K562 (cell line): ENCODE measurements at places on chromosomes 4 and X.

GRCh38 chr4:6532658-6533057 lies 42.3 kb upstream of the MAN2B2 start:
- no peak for DNase-seq

DNA sequence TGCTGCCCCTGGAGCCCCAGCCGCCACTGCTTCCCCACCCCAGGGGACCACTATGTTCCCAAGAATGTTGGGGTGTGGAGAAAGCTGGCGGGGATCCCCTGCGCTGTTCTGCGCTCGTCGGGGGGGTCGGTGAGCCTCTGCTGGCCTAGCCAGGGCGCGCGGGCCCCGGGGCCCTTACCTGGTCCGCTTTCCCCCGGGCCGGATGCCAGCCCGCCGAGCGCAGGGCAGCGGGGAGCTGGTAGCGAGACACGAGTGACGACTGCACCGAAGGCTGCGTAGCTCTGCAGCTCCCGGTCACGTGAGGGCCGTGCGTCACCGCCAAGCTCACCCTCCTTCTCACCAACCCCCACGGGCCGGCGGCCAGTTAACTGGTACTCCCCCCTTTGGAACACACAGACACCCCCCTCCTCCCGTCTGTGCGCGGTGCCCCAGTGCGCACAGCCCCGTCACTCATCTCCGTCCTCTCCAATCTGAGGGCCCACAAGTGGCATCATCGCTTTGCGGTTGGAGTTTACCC lies at the start of gene BEX1:
Gene BEX1, minus strand, starts transcription at position 254 of the 517 bp plus-strand sequence. CDS start 897 bp downstream, outside the sequence.
- no peak for DNase-seq

- no peak for DNase-seq
Observed at GRCh38 chr4:77731656-77732055, 87.5 kb downstream of the CNOT6L start.

DNA sequence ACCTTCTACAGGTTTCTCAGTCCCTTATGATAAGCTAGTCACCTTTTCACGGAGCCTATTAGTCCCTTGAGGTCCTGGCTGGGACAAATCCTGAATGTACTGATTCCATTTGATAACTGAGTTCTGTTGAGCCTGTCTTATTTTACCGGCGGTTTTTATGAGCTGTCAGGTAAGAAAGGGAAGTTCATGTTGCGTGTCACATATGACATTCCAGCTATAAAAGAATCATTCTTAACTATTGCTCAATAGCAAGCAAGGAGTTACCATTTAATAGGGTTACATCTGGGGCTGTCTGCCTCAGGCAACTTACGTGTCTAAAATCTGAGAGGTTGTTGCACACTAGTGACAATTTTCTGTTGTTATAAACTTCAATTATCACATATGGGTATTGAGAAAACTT lies 394.6 kb downstream of the TECRL start:
- no peak for DNase-seq

DNA sequence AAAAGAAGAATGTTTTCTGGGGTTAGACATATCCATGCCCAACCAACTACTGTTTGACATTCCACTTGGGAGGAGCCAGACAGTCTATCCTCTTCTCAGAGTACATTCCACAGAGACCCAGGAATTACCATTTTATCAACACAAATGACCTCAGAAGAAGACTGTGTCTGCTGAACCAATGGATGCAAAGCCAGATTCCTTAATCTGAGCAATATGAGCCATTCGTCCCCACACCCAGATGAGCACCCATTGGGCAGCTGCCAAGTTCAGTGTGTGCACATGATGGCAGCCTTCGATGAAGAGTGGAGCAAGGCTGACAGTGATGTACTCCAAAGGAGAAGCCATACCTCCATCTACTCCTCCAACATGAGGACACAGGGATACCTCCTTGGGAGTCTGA lies 111.3 kb downstream of the ZNF674 start:
- DNase-seq, result no peak

DNA sequence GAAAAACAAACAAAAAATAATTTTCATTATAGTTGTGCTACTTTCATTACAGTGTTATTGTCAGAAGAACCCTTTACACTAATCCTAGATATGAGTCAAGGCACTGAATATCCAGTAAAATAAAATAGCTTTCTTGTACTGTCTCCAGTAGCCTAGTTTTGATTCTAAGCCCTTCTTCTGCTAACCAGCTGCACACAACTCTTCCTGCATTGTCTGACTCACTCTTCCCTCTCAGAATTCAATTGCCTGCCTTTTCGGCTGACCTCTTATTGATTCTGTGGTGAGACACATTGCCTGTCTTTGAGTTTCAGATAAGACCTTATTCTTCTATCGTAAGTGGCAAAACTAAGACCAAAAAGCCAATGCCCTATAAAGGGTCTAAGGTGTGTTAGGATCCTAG lies 26.7 kb upstream of the PCDH18 start:
- DNase-seq, result no peak

- no peak for DNase-seq
Observed at GRCh38 chr4:114077610-114078009, 98.2 kb upstream of the ARSJ start.

GRCh38 chrX:116462822-116463221 lies at the start of gene CT83:
TSS of gene CT83 (minus strand) at chrX:116462976. CDS start at chrX:116462856, 120 bp downstream.
- DNase-seq, result no peak

DNA sequence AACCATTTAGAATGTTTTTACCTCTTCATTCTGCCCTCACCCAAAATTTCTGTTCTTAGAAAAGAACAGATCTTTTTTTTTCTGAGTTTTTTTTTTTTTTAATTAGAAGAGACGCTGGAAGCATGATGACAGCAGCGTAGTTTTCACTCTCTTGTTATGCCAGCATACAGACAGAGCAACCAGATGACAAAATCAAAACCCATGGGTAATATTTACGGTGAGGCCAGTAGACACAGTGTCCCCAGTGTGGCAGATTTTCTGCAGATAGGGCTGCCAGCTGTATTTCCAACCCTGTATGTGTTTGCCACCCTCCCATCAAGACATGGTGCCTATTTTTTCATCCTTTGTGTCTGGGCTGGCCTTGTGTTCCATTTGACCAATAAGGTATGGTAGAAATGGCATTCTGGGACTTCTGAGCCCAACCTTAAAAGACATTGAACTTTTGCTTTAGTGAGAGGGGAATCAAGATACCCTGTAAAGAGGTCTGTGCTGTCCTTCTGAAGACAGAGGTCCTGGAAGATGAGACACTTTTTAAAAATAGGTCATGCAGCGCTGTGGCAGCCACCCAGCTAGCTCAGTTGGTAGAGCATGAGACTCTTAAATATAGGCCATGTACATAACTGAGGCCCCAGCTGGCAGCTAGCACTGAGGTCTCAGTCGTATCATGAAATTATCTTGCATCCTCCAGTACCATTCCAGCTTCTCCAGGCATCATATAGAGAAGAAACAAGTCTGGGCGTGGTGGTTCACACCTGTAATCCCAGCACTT lies 6.7 kb upstream of the ZNF41 start:
- no peak for DNase-seq

- no peak for DNase-seq
Observed at GRCh38 chr4:25788703-25789238, 74.0 kb downstream of the SEL1L3 start.

- DNase-seq, result no peak
Observed at GRCh38 chr4:39908284-39908683, 69.4 kb downstream of the PDS5A start.

DNA sequence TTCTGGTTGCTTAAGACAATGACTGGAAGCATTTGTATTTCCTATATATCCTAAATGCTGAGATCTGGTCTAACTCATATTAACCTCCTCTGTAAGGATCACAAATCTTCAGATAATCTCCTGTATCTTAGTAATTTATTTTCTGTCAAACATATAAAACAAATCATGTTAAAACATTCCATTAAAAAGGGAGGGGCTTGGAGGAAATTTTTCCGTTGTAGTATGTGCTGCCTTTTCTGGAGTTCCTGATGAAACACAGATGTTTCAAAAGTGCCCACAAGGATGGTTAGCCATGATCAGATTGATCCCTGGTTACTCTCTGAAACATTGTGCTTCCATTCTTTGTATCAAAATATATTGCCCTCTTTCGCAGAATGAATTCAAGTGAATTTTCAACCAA lies 182.1 kb downstream of the TENM3 start:
- DNase-seq, result no peak

- peak; percentile 83 for DNase-seq
Observed at GRCh38 chr4:182917182-182918043, at the start of gene DCTD. TSS of gene DCTD (minus strand) at chr4:182917386. CDS start at chr4:182915568, 1,818 bp downstream.

GRCh38 chr4:134174271-134174670 lies 27.3 kb downstream of the PABPC4L start:
- DNase-seq, result no peak

- no peak for DNase-seq
Observed at GRCh38 chr4:140781596-140781995, 25.4 kb upstream of the TBC1D9 start.

DNA sequence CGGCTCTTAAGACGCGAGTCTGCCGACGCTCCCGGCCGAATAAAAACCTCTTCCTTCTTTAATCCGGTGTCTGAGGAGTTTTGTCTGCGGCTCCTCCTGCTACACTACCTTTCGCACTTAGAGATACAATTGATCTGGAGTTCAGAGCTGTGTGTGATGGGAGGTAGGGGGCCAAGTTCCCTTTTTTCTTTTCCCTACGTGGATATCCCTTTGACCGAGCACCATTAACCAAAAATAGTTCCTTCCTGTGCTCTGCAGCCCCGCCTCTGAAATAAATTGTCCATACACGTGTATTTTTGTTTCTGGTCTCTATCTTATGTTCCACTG lies 555 bp upstream of the PGM2 start:
- DNase-seq, result peak; percentile 47

DNA sequence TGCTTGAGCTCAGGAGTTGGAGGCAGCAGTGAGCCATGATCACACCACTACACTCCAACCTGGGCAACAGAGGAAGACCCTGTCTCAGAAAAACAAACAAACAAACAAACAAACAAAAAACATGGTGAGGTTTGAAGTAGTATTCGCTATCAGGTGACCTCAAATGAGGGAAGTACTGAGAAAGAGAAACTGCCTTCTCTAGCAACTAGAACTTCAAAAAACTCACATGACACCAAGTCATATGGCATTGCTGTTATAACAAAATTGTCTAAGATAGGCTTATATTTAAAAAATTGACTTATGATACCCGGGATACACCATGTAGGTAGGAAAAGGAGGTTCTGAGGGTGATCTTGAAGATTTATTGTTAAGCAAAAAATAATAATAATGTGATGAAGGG lies 10.3 kb downstream of the MPP1 start:
- DNase-seq, result no peak

DNA sequence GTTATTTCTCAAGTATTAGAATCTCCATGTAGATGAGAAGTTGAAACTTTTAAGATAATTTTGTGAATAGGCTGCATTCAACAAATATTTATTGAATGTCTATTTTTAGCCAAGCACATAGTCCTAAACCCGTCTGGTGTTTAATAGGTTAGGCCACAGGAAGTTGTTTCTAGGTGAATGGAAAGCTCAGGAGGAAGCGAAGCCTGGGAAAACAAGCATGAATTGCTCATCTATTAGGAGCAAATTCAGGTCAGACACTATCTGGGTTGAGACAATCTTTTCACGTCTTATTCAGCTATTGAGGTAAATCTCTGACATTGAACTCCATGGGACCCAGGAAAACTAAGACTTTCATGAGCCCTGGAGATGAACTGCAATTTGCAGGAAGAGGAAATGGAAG lies 43.1 kb upstream of the FREM3 start:
- no peak for DNase-seq

- DNase-seq, result no peak
Observed at GRCh38 chr4:128484896-128485295, 197.3 kb upstream of the PGRMC2 start.

GRCh38 chrX:119410027-119410819 lies 11.1 kb downstream of the SLC25A43 start:
- DNase-seq, result peak; percentile 72

- DNase-seq, result no peak
Observed at GRCh38 chr4:40165916-40166315, 30.9 kb upstream of the RHOH start.

DNA sequence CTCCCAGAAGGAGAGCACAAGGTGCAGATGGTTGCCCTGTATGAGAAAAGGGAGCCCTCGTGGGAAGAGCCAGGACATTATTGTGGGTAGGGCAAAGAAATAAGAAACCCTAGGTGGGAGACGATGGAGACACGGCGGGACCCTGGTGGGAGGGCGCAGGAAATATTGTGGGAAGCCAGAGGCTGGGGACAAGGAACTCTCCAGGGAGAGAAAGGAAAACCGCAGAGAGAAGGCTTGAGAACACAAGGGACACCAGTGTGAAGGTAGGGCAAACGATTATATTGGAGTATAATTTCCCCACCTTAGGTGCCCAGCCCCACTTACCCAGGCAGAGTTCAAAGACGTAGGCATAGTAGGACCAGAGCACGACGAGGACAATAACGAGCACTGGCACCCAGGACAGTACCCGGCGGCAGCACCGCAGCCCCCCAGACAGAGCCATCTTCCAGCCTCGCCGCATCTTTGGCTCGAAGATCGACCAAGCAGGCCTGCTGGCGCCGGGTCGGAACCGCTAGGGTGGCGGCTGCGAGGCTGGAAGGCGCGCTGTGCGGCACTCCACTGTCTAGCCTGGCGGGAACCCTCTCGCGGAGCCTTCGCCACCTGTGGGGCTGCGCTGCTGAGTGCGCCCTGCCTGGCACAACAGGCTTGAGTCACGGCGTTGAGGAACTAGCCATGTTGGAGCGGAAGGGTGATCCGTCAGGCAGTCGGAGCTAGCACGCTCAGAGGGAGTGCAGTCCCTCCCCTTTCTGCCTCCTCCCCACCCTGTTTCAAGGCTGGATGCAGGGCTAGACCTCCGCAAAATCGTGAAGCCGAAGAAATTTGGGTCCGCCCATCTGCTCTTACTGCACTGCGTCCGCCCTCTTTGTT lies at the start of gene ZDHHC15:
Gene ZDHHC15, minus strand, starts transcription at position 473 of the 867 bp plus-strand sequence. Its CDS starts 13 bp downstream, at position 460.
- DNase-seq, result no peak

DNA sequence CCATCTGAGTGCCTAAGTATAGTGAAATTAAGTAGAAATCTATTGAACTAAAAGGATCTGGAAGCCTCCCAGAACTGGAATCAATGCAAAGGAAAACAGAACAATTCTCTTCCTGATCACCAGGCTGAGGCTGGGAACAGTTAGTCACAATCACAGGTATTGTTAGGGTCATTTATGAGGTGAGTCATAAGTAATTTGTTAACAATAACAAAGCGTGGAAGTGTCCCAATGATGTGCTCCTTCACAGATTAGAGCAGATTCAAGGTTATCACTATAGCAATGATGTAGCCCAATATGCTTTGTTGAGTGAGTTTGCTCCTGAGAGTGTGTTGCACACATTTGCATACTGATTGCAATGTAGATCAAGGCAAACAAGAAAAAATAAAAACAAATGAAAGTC lies 228.1 kb downstream of the ZNF674 start:
- DNase-seq, result no peak

GRCh38 chr4:104465201-104465600 lies 29.5 kb downstream of the CXXC4 start:
- DNase-seq, result no peak

DNA sequence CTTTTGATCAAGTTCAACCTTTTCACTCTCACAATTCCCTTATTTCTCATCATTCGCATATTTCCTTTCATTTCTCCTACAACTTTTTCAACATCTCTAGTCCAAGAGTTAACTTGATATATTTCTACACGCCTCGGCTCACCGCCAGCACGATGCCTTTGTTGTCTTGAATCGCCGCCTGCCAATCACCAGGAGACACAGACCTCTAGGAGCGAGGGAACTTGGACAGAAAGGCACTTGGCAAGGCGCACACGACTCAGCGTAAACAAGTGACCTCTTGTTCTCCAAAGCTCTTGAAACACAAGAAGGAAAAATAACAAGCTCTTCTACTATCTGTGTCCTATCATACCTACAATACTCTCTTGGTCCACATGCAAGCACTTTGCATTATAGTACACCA lies 27.1 kb upstream of the RBMX start:
- DNase-seq, result no peak

- DNase-seq, result no peak
Observed at GRCh38 chrX:152913346-152913745, 15.5 kb downstream of the ZNF185 start.
